Spinal cord (tissue), 10 donors: ENCODE measurements at places on chromosomes 16 and 17. TPM values are rescaled to one million over a fixed set of nuclear protein-coding genes. Genes with fewer than 3 reads are reported as not detected.

- no peaks in the 10 kb centered on the region for H3K4me1 ChIP-seq
- peaks cover 49% of the 10 kb centered on the region for H3K36me3 ChIP-seq
- no peak overlapping the region for H3K27ac ChIP-seq
- H3K4me3 ChIP-seq, result no peak overlapping the region
Measured at GRCh38 chr16:71449020-71449419, 7.2 kb upstream of the TLE7 start.

DNA sequence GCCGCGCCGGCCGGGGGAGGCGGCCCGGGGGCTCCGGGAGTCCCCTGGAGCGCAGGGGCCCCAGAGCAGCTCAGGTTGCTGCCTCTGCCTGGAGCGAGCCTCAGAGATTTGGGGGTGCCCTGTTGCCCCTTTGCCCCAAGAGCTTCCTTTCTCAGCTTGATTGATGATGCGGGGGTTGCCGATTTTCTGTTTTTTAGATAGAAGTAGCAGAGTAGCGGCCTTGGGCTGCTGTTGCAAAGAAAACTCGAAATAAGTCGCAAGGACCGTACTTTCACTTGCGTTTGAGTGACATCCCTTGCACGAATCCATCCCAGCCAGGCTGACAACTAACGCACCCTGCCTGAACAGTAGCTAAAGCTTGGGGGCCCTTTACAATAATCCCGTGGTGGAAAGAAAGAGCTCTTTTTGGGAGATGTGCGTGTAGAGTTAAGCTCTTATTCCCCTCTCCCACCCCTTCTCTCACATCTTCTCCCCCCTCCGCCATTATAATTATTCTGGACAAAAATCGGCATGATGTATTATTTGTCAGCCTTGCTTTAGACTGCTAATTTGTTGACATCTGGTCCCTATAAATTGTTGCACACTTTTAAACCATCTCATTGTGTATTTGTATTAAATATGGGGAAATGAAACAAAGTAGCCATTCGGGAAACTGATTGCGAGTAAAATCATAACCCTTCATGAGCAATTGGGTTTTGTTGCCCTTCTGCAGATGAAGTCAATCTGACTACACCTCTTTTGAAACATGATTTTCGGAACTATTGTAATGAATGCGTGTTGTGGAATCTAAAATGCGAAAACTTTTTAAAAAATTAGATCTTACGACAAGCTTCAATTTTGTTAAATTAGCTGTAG lies 873 bp downstream of the USP10 start:
- H3K27me3 ChIP-seq, result no peaks in the 10 kb centered on the region
- H3K36me3 ChIP-seq, result no peaks in the 10 kb centered on the region
- peaks cover 8% of the 10 kb centered on the region for H3K4me1 ChIP-seq
- no peak overlapping the region for H3K27ac ChIP-seq

DNA sequence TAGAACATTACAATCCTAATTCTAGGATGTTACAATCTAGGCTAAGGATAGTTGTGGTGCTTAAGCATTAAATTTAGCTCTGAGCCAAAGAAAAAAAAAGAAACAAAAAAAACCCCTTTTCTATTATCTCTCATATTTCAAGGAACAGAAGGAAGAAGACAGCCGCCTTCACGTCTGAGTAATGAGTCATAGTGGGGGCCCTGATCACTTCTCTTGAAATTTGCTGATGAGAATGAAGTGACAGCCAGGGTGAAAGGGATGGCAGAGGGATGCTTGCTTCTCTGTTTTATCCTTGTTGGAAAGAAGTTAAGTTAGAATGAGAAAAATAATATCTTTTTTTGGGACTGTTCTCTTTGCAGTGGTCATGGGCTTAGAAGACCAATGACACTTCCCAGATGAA lies 82.6 kb upstream of the MPHOSPH6 start:
- no peaks in the 10 kb centered on the region for H3K27me3 ChIP-seq
- peaks cover 6% of the 10 kb centered on the region for H3K4me1 ChIP-seq
- H3K4me3 ChIP-seq, result no peak overlapping the region
- H3K27ac ChIP-seq, result no peak overlapping the region

DNA sequence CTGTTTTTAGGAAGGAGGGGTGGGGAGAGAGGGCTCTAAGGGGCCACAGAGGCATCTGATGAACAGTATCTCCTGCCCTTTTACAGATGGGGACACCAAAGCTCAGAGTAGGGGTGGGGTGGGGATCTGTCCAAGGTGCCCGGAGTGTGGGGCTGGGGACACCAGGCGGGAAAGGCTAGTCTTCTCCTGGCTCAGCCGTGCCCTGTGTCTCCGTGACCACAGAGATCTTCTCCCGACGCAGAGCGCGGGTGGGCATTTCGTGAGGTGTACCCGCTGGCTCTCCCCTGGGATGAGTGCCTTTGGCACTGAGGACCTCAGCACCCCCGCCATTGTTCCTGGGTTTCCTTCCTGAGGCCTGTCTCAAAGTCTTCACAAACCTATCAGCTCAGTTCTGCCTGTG lies 209.6 kb downstream of the NTN1 start:
- no peak overlapping the region for H3K4me3 ChIP-seq
- peaks cover 54% of the 10 kb centered on the region for H3K36me3 ChIP-seq
- H3K4me1 ChIP-seq, result peaks cover 49% of the 10 kb centered on the region
- DNase-seq, result no peak
- peaks cover 4% of the 10 kb centered on the region for H3K27me3 ChIP-seq
- H3K27ac ChIP-seq, result no peak overlapping the region

DNA sequence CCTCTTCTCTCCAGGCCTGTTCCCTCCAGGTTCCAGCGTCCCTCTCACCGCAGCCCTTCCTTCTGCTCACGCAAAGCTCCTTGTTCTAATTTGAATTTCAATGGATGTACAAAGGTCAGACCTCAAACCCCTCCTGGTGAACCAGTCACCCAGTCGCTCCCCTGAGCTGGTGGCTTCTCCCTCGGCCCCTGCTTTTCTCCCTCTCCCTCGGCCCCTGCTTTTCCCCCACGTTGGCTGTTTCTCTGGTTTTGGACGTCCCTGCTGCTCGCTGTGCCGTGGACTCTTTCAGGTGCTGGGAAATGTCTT lies 8.6 kb upstream of the MSLN start:
- H3K4me1 ChIP-seq, result peaks cover 5% of the 10 kb centered on the region
- H3K27me3 ChIP-seq, result peaks cover 9% of the 10 kb centered on the region
- no peaks in the 10 kb centered on the region for H3K36me3 ChIP-seq

DNA sequence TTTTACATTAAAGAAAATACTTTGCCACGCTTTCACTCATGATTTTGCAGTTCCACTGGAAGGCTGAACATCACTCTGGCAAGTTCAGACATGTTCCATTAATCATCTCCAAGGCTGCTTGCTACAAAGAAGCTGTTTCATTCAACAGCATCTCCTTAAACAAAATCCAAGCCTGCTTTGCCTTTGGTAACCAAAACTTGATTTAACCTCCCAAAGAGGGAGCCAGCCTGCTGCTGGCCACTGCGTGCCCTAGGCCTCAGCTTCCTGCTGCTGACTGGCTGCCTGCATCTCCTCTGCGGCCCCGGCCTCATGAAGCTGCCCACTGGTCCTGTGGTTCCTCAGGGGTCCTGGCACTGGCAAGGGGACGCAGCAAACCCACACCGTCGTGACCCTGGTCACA lies 31.8 kb downstream of the ANKRD11 start:
- peaks cover 13% of the 10 kb centered on the region for H3K4me1 ChIP-seq
- no peak for DNase-seq
- H3K4me3 ChIP-seq, result no peak overlapping the region
- no peak overlapping the region for H3K27ac ChIP-seq

DNA sequence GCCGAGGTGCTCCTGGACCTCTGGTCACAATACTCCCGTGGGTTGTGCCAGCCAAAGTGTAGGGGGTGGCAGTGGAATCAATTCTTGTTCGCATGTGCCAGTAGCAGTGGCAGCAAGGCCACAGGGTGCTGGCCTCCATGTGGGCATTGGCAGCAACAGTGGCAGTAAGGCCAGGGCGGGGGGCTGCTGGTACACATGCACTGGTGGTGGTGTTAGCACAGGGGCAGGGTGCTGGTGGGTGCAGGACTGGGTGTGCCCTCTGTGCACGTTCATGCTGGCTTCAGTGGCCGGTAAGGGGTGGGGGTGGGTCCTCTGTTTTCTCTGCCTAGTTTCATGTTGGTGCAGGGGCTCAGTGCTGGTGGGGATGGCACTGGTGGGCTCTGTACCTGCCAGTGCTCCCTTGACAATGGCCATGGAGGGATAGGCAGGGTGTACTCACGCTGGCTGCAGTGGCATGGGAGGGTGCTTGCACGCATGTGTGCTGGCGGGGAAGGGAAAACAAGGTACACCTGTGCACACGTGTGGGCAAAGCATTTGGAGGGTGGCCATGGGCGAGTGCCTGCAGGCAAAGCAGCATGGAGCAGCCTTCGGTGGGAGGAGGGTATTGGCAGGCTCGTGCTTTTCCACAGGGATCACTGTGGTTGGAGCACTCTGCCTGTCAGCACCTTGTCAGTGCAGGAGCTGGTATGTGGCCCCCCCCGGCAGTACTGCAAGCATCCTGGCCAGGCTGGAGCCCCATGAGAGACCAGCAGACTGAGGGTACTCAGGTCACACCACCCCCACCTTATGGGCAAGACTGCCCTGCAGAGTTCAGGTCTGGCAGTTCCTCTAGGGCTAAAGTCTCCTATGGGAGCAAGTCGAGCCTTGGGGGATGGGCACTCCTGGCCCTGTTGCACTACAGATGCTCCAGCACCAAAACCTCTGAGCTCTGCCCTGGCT lies 35.8 kb downstream of the NF1 start:
- no peak for DNase-seq
- H3K27ac ChIP-seq, result no peak overlapping the region
- peaks cover 6% of the 10 kb centered on the region for H3K4me1 ChIP-seq
- H3K27me3 ChIP-seq, result no peaks in the 10 kb centered on the region

- H3K4me3 ChIP-seq, result peak within 1 kb of the TSS; percentile 78
- peak within 1 kb of the TSS; percentile 94 for H3K27ac ChIP-seq
- peak; percentile 82 for DNase-seq
- no peaks in the 10 kb centered on the region for H3K27me3 ChIP-seq
- peaks cover 34% of the 10 kb centered on the region for H3K4me1 ChIP-seq
Measured at GRCh38 chr16:58000706-58001676, at the start of gene USB1. Gene USB1, plus strand, starts transcription at chr16:58001407. Its CDS starts 77 bp downstream, at chr16:58001484.

- peaks cover 30% of the 10 kb centered on the region for H3K36me3 ChIP-seq
- peak overlapping the region; percentile 52 for H3K27ac ChIP-seq
- peak; percentile 83 for DNase-seq
- peaks cover 67% of the 10 kb centered on the region for H3K4me1 ChIP-seq
- H3K4me3 ChIP-seq, result peak overlapping the region; percentile 66
Measured at GRCh38 chr17:1108478-1108764, 71.4 kb downstream of the ABR start.

- no peaks in the 10 kb centered on the region for H3K4me1 ChIP-seq
- no peaks in the 10 kb centered on the region for H3K36me3 ChIP-seq
- H3K27me3 ChIP-seq, result no peaks in the 10 kb centered on the region
- peak overlapping the region; percentile 73 for H3K27ac ChIP-seq
- peak; percentile 26 for DNase-seq
Measured at GRCh38 chr17:70137451-70138230, 31.7 kb upstream of the KCNJ2 start.

DNA sequence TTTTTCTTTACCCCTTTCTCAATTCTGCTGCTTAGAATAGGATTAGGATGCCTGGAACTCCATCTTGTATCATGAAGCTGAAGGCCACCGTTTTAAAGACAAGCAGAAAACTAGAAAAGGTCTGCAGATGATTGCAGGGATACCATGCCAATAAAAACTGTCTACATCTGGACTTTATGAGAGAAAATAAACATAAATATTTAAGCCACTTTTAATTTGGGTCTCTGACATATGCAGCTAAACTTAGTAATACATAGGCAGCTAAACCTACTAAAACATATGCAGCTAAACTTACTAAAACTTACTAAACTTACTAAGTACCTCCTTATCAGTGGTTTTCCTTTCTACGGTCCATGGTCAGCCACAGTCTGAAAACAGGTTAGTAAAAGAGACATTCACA lies 48.4 kb downstream of the FBXL20 start:
- no peak overlapping the region for H3K27ac ChIP-seq
- H3K4me1 ChIP-seq, result no peaks in the 10 kb centered on the region
- H3K27me3 ChIP-seq, result no peaks in the 10 kb centered on the region
- DNase-seq, result no peak

- no peak overlapping the region for H3K4me3 ChIP-seq
- H3K27me3 ChIP-seq, result no peaks in the 10 kb centered on the region
- H3K36me3 ChIP-seq, result no peaks in the 10 kb centered on the region
- no peak for DNase-seq
Measured at GRCh38 chr16:12546918-12547607, 256.6 kb downstream of the CPPED1 start.

DNA sequence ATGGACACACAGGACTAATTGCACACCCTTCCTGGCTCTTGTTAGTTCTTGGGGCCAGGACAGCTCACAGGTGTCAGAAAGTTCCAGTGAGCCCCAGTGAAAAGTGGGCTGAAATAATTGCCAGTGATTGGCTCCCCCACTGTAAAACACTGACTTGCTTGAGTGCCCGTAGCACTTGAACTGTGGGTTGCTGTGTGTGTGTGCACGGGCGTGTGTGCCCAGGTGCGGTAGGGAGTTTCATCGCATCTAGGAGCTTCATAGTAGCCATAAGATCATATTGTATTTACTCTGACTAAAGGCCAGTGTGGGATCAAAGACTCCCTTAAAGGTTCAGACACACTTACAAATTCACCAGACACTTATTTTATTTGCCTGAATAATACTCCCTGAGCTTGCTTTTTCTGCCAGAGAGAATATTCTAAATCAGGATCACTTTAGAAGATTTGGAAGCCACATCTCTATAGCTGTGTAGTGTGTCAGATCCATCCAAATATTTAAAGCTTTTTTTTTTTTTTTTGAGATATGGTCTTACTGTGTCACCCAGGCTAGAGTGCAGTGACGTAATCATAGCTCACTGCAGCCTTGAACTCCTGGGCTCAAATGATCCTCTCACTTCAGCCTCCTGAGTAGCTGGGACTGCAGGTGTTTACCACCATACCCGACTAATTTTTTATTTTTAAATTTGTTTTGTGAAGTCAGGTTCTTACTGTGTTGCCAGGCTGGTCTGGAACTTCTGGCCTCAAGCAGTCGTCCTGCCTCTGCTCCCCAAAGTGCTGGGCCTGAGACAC lies 11.4 kb downstream of the UNK start:
- H3K4me1 ChIP-seq, result no peaks in the 10 kb centered on the region
- H3K27ac ChIP-seq, result no peak overlapping the region

DNA sequence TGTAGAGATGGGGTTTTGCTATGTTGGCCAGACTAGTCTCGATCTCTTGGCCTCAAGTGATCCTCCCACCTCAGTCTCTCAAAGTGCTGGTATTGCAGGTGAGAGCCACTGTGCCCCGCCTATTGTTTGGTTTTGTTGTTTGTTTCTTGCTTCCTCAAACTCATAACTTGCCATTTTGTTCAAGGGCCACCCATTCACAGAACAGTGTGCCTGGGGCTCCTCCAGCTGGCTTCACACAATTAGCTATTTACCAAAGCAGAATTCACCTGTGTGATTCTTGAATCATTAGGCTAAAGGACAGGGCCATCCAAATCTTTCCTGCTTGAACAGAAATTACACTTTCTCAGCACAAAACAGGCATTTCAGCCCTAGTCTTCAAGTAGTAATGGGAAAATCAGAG lies 7.2 kb downstream of the ABHD15 start:
- peaks cover 6% of the 10 kb centered on the region for H3K36me3 ChIP-seq
- no peak overlapping the region for H3K4me3 ChIP-seq
- H3K27me3 ChIP-seq, result peaks cover 13% of the 10 kb centered on the region
- DNase-seq, result no peak
- H3K27ac ChIP-seq, result no peak overlapping the region

The PPP1R27 gene
- total RNA-seq, result not detected

The PITPNM3 gene
- 12.4 TPM for total RNA-seq

The RILP gene
- 7.3 TPM for total RNA-seq

The CRISPLD2 gene
- total RNA-seq, result 12.7 TPM

The NFE2L1 gene
- total RNA-seq, result 87.4 TPM

The OGFOD3 gene
- total RNA-seq, result 12.5 TPM

The HIRIP3 gene
- total RNA-seq, result 12.2 TPM

The TPSG1 gene
- not detected for total RNA-seq

The UNC13D gene
- 4.0 TPM for total RNA-seq
